ENCODE measurements at places on chromosomes 12 and 14.

GRCh38 chr12:103495469-103496456 lies at the start of gene C12orf42:
TSS of gene C12orf42 (minus strand) at chr12:103495968. CDS start at chr12:103478426, 17,542 bp downstream.
- peak; percentile 43 for DNase-seq

DNA sequence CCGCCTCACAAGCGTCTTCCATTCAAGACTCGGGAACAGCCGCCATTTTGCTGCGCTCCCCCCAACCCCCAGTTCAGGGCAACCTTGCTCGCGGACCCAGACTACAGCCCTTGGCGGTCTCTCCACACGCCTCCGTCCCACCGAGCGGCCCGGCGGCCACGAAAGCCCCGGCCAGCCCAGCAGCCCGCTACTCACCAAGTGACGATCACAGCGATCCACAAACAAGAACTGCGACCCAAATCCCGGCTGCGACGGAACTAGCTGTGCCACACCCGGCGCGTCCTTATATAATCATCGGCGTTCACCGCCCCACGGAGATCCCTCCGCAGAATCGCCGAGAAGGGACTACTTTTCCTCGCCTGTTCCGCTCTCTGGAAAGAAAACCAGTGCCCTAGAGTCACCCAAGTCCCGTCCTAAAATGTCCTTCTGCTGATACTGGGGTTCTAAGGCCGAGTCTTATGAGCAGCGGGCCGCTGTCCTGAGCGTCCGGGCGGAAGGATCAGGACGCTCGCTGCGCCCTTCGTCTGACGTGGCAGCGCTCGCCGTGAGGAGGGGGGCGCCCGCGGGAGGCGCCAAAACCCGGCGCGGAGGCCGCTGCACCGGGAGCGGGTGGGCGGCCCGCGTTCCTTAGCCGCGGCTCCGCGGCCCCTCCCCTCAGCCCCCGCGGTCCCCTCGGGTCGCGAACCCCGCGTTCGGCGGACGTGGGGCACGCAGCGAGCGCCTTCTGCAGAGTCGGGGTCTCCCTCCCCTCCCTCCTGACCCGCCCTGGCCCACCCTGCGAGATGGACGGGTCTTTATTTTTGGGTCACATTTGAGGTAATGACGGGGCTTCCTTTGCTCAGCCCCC lies at the start of gene UBC:
Gene UBC, minus strand, starts transcription at position 259 of the 847 bp plus-strand sequence. CDS start 879 bp downstream, outside the sequence.
- DNase-seq = peak; percentile 86

GRCh38 chr12:98053202-98053601 lies 462.2 kb upstream of the TMPO start:
- DNase-seq = no peak

DNA sequence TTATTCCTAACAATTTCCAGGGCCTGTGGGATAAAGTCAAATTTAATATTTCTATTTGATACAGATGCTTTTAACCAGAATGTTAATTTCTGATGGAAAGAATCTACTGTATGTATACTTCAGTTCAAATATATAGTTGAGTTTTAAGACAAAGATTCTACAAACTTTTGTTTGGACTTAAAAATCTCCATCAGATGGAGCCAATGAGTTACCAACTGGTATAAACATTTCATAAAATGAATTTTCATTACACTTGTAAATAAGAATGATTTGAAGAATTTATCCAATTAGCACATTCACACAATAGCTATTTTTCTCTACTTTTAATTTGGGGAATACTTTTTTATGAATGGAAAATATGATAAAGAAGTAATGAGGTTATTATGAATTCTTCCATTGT lies 425.2 kb upstream of the MIS18BP1 start:
- DNase-seq = no peak

GRCh38 chr12:42468921-42469320 lies 120.6 kb downstream of the PRICKLE1 start:
- no peak for DNase-seq

DNA sequence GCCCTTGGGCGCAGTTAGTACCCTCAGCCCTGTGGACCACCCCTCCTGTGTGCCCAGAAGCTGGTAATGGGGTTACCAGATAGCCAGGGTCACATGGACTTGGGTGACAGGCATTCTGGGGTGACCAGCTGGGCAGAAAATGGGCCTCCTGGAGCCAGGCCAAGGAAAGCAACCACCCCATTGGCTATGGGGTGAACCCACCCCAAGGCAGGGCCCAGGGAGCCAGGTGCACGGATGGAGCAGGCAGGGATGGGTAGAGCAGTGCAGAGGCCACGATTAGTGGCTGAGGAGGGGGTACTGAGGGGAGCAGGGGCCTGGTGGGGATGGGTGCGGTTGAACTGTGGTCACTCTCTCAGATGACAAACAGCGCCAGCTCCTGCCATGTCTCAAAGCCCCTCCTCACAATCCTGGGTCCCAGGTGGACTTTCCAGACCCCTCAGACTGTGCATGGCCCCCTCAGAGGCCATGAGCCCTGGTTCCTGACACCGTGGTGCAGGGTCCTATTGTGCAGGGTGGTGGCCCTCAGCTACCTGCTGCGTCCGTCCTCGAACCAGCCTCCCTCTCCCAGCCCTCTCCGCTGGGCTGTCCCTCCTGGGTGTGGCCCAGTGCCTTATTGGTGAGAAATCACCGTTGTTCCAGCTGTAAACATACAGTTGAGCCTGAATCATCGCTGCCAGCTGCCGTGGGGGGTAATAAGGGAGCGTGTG lies 23.4 kb upstream of the BEGAIN start:
- no peak for DNase-seq
